ENCODE measurements at places on chromosomes 1 and 21.

GRCh38 chr1:216822480-216822879 is 99.3 kb upstream of the ESRRG start:
- DNase-seq = no peak

DNA sequence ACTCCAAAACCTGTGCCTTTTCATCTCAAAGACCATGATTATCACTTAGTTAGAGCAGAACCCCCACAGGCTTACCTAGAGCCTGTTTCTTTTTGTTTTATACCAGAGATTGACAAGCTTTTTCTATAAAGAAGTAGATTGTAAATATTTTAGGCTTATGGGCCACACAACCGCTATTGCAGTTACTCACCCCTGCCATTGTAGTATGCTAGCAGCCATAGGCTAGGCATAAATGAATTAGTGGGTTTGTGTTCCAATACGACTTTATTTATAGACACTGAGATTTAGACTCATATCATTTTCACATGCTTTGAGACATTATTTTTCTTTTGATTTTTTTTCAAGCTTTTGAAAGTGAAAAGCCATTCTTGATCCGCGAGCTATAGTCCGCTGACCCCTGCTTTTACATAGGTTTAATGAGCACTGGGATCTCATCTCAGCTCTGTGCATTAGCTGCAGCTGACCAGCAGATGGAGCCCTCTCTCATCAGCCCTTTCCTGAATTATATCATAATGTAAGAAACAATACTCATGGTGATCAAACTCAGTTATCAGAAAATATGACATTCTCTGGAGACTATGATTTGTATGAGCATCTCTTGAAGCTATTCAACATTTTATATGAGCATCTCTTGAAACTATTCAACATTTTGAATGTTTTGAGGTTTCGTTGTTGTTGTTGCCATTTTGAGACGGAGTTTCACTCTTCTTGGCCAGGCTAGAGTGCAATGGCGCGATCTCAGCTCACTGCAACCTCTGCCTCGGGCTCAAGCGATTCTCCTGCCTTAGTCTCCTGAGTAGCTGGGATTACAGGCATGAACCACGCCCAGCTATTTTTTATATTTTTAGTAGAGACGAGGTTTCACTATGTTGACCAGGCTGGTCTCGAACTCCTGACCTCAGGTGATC is 111.9 kb upstream of the L1TD1 start:
- peak; percentile 53 for DNase-seq

DNA sequence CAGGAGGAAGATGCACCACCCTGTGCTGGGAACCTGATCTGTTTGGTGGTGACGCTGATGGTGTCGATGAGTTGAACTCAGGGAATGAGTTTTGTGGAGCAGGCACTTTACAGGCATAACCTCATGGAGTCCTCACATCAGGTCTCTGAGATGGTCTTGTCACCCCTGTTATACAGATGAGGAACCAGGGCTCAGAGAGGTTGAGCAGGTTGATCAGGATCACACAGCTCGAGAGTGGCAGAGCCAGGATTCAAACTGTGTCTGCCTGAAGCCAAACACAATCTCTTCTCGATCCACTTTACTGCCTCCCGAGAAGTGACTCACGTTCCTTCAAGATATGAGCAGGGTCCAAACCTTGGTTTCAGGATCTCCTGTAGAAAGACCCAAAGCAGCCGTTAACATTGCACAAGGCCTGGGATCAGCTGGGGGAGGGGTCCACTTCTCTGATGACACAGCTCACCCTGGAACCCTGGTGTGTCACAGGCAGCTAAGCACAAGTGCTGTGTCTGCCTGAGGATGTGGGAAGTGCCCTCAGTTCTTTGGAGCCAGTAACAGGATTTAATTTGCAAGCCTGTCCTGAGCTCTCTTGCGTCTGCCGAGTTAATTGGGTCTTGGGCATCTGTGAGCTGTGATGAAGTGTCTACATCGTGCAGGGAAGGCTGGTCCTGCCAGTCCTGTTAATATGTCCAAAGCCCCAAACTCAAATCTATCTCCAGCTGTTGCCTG is 65.4 kb upstream of the STUM start:
- peak; percentile 96 for DNase-seq

DNA sequence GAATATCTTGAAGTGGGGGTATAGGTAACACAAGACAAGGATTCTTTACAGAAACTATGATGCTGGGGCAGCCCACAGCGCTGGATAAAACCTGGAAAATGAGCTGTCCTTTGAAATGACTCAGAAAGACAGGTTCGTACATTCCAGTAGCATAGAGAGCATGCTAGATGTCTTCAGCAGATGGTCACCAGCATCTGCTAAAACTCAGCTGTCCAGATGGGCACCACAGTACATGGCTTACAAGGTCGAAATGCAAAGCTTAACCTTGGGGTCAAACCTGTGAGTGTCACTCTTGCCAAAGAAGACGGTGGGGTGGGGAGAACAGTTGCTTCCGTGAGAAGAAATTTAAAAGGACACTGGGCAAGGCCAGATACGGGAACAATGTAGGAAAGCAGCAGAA is 41.3 kb upstream of the TRIM45 start:
- DNase-seq = peak; percentile 90

- no peak for DNase-seq
Measured at GRCh38 chr1:147109041-147109440, 63.2 kb downstream of the PRKAB2 start.

GRCh38 chr1:167621780-167622313 is 8.2 kb upstream of the RCSD1 start:
- DNase-seq = no peak

DNA sequence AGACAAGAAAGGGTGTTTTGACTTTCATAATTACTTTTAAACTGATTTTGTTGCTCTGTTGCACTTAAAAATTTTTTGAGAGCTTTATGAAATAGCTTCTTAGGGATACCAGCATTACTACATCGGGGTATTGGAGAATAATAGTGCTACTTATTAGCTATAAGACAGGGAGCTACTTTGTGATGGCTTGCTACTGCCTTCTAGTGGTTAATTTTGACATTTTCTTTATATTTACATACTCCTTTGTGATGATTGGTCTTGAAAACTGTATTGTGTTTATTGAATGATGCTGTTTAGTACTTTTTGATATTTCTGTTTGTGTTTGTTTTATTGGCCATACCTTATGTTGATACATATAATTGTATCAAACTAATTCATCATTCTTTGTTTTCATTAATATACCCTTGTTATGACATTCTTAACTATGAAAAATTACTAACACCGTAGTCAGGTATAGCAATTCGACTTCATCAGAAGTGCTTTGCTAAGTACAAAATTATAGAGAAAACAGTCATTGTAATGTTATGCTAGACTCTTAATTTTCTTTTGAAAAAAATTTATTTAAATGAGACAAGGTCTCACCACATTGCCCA is 85.5 kb downstream of the CLIC4 start:
- no peak for DNase-seq

- no peak for DNase-seq
Measured at GRCh38 chr1:89671775-89672488, 39.0 kb downstream of the LRRC8C start.

DNA sequence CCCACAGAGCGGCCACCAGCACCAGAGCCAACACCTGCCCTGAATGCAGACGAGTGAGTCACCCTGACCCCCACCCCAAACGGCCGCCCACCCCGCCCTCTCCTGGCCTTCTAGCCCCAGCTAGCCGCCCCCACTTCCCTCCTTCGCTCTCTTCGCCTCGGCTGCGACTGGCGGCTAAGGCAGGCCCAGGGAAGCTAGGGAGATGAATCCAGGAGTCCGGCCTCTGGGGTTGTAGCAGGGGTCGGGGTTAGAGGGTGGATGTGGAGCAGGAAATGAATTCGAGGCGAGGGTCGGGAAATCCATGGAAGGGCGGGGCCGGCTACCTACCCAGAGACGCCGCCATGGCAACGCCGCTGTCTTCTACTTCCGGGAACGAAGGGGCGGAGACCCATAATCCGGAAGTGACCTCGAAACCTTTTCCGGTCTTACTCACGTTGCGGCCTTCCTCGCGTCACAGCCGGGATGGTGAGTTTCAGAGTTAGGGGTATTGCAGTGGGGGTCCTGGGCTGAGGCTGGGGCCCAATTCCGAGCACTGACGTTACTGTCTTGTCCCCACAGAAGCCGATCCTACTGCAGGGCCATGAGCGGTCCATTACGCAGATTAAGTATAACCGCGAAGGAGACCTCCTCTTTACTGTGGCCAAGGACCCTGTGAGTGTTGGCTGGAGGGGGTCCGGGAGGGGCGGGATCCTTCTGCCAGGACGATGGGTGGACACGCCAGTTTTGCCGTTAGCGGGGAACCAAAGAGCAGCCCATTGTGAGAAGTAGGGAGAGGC is at the start of the genes EIF3I and TMEM234:
Gene EIF3I (plus strand): TSS at position 428 of the 776 bp plus-strand sequence. CDS start 35 bp downstream, at position 463.
Gene TMEM234 (minus strand): TSS at position 374 of the 776 bp plus-strand sequence. CDS start 31 bp downstream, at position 343.
- DNase-seq = peak; percentile 82

DNA sequence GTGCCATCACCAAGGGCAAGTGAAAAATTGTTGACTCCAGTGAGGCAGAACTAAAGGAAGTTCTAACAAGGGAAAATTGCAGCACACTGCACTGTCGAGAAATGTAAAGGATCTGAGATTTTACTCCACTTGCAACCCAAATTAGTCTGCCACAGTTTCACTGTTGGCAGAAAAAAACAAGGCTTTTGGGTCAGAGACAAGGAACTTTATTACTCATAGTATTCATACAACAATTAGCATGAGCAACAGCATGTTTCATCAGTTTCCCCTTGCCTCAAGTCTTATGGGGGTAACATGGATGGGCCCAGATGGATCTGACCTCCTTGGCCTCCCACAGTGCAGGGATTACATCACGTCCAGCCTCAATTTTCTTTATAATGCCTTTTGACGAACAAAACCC is 125.3 kb downstream of the LTN1 start:
- no peak for DNase-seq

DNA sequence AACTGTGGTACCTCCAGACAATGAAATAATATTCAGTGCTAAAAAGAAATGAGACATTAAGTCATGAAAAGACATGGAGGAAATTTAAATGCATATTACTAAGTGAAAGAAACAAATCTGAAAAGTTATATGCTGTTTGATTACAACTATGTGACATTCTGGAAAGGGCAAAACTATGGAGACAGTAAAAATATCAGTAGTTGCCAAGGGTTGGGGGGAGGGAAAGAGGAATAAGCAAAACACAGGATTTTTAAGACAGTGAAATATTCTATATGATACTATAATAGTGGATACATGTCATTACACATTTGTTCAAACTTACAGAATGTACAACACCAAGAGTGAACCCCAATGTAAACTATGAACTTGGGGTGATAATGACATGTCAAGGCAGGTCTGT is 38.2 kb upstream of the PKN2 start:
- DNase-seq = no peak

GRCh38 chr1:7460807-7461206 is 310.3 kb upstream of the VAMP3 start:
- DNase-seq = peak; percentile 16

DNA sequence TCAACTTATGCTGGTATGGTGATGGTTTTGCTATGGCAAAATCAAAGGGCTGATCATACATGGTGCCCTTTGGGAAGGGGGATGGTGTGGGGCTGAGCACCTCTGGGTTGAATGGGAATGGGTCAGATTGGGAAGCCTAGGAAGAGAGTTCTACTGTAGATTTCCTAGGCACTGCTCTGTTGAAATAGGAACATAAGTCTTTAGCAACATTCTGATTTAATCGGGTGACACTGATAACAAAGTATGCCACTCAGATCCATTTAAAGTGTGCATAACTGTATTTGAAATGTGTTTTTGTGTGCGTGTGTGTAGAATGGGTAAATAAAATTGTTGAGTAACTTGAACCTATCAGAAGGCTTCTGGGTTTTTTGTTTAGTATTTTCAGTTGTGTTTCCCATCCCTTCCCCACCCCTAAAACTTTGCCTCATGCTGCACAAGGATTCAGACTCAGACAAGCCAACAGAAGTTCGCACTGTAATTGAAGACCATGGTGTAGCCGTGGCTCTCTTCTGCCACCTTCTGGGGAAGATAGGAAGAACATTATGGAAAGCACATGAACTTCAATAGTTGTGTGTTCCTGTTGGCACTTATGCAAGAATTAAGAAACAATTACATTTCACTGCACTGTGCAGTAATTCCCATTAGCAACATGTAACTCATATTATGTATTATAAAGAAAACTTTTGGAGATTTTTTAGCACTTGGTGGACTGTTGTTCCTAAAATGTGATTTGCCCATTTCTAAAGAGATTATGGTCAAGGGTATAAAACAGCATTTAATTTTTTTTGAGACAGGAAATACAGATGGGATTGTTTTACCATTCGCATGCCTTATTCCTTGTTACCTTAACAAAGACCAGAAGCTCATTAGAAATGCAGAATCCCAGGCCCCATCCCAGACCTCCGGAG is 10.9 kb upstream of the C4BPB start:
- peak; percentile 65 for DNase-seq

- no peak for DNase-seq
Measured at GRCh38 chr1:94974824-94975223, 47.9 kb upstream of the CNN3 start.

- no peak for DNase-seq
Measured at GRCh38 chr1:153968408-153968807, 706 bp downstream of the CREB3L4 start.

DNA sequence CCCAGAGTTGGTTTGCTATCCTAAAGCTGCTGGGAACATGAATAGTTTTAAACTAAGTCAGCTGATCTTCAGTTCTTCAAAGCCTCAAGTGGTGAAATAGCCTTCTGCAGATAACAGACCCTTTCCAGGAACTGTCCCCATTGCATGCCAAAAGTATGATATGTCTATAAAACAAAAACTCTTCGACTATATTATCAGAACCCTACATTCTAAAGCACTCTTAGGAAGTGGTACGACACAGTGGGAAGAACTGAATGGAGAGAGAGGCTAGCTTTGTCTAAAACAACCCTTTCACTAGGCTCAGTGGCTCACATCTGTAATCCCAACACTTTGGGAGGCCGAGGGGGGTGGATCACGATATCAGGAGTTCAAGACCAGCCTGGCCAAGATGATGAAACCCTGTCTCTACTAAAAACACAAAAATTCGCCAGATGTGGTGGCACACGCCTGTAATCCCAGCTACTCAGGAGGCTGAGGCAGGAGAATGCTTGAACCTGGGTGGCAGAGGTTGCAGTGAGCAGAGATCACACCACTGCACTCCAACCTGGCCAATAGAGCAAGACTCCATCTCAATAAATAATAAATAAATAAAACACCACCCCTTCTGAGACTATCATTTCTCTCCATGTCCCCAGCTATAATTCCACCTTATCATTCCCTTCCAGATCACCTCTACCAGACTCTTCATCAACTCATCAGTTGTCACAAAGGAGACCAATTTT is 2.2 kb upstream of the FRRS1 start:
- DNase-seq = no peak

GRCh38 chr1:220001095-220001501 is 45.2 kb downstream of the EPRS1 start:
- DNase-seq = no peak

GRCh38 chr1:153544453-153545066 is 1.0 kb downstream of the S100A4 start:
- DNase-seq = no peak

GRCh38 chr21:15054089-15054488 is 10.7 kb downstream of the NRIP1 start:
- no peak for DNase-seq

- no peak for DNase-seq
Measured at GRCh38 chr1:153470707-153471106, 10.3 kb upstream of the S100A7 start.

DNA sequence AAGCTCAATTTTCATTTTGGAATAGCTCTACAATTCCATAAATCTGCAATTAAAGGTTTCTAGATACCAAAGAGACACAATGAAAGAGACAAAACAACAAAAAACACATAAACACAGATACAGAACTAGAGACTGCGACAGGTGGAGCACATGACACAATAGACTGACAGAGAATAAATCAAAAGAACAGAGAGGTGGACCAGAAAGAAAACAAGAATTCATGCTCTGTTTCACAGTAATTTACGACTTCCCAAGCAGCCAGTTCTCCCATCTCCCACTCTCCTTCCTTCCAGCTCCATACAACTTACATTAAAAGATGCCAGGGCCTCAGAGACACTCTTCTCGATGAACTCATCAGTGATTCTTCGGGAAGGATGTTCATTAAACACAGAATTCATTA is 15.1 kb upstream of the RBM8A start:
- no peak for DNase-seq

Data from NCI-H524 (cell line).